ENCODE measurements at places on chromosomes 2 and 18.

- no peak for DNase-seq
Measured at GRCh38 chr2:50126845-50127244, 905.1 kb downstream of the NRXN1 start.

DNA sequence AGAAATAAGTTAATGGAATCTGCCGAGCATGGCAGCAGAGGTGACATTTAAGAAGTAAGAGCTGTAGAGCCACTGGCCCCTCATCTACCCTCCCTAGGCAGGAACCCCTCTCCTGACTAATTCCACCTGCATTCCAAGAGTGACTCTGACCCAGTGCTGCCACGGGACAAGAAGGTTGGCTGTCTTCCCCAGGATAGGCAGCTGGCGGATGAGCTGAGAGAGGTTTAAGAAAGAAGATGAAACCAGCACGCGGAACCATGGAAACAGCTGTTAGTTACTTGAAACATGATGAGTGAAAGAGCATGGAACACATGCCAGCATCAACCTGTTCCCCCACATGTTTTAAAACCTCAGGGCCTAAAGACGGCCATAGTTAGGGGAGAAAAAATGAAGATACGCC is 74.1 kb downstream of the RND3 start:
- no peak for DNase-seq

DNA sequence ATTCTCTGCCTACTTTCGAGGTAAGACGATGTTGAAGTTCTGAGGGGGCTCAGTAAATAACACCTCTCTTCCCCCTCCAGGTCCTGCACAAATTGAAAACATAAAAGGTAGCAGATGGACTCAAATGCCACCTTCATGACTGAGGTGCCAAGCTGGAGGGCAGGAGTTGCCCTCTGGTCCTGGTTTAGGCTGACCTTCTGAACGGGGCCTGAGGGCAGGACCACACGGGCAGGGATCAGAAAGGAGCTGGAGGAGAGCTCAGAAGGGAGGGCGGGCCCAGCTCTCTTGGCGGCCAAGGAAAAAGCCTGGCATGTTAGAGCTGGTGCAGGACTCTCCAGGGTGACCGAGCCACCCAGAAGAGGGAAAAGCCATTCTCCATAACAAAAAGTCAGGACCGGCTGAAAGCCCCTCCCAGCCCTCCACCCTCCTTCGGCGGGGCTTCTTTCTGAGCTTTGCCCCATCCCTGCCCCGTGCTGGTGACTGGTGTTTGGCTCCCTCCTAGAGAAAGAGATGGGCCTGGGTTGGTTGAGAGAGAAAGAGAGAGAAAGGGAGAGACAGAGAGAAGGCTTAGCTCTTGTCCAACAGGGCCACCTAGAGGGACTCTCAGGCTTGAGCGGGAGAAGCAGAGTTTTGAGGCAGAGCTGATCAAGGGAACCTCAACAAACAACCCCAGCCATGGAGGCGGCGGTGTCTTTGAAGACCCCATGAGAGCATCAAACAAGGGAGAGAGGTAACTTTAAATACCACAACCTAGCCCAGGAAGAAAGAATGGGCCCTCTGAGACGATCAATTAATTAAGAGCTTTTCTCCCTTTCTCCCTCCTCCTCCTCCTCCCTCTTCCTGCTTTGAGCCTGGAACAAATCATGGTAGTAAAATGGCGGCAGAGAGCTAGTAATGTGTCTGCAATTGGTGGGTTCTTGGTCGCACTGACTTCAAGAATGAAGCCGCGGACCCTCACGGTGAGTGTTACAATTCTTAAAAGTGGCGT is 50.8 kb downstream of the WIPF1 start:
- peak; percentile 57 for DNase-seq

GRCh38 chr2:1871171-1871570 is 126.9 kb upstream of the PXDN start:
- DNase-seq: no peak

DNA sequence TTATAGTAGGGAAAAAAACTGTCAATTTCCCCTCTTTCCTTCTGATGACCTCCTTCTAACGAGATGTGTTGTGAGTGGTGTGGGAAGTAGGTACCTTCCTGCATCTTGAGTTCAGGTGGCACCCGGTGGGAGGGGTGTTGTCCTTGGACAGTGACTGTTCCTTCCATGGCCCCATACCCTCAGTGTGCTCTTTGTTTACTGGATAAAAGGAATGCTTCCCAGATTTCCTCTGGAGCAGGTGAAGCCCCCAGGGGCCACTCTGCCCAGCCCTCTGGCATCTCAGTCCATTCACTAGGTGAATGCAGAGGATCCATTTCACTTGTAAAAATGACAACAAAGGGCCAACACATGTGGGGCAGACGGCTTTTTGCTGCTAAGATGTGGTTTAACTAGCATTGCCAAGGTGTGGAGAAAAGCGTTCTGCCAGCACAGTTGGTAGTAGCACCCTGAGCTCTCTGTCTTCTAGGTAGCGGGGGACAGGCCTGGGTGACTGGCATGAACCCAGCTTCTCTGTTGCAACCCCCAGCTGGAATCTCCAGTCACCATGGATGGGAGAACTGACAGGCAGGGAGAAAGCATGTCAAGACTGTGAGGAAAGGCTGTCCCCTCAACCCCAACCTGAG is 6.9 kb downstream of the GDF7 start:
- no peak for DNase-seq

Measured in fibroblast of villous mesenchyme (primary cell).